ENCODE measurements at places on chromosomes 7 and 10.

DNA sequence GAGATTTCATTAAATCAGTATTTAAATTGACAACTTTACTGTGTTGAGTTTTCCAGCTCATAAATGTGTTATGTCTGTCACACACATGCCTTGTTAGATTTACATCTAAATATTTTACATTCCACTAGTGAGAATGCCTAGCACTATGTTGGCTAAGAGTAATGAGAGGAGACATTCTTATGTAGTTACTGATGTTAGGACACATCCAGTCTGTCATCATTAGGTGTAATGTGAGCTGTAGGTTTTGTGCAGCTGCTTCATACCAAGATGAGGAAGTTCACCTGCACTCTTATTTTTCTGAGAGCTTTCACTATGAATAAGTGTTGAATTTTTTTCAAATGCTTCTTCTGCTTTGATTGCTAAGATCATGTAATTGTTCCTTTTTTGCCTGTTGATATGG lies 218.0 kb upstream of the IGFBP3 start:
- DNase-seq = no peak

GRCh38 chr7:45384499-45384898 lies 189.7 kb upstream of the ADCY1 start:
- DNase-seq = no peak

DNA sequence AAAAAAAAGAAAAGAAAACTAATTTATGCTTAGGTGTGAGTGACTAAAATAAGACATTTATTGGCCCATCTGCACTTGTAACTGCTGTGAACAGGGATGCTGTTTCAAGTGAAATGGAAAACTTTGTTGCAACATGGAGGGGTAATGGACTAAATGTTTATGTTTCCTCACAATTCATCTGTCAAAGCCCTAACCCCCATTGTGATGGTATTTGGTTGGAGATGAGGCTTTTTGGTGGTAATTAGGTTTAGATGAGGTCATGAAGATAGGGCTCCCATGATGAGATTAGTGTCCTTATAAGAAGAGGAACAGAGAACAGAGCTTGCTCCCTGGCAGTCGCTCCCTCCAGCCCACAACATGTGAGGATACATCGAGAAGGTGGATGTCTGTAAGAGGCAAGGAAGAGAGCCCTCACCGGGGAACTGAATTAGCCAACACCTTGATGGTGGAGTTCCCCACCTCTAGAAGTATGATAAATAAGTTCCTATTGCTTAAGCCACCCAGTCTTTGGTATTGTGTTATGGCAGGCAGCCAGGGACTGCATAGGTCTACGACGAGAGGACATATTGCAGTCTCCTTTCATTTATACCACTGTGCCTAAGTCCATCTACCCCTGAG lies 28.6 kb upstream of the VCL start:
- DNase-seq = no peak

DNA sequence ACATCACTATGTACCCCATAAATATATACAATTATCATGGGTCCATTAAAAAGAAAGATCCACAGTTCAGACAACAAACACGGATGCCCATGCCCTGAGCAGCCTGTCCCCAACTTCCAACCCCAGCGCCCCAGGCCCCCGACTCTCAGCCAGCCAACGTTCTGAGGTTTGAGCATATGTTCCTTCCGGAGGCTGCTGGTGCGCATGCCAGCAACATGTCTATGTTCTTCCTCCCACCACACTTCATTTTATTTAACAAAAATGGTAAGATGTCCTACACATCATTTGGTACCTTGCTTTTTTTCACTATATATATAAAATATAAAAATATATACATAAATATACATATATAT lies 250.9 kb downstream of the MAD1L1 start:
- DNase-seq = no peak

GRCh38 chr7:28597284-28597683 lies 185.0 kb downstream of the CREB5 start:
- no peak for DNase-seq

DNA sequence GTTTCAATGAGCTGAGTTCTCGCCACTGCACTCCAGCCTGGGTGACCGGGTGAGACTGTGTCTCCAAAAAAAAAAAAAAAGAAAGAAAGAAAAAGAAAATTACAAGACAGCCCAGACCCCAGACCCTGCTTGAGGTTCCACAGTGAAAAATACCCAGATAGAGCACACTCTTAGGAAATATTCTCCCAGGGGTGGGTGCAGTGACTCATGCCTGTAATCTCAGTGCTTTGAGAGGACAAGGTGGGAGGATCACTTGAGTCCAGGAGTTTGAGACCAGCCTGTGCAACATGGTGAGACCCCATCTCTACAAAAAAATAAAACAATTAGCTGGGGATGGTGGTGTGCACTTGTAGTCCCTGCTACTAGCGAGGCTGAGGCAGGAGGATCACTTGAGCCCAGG lies 41.1 kb upstream of the GTF2IRD1 start:
- no peak for DNase-seq

GRCh38 chr10:132776186-132776585 lies 9.8 kb downstream of the NKX6-2 start:
- DNase-seq = no peak

GRCh38 chr7:75611557-75612178 lies 119.5 kb downstream of the SPDYE5 start:
- DNase-seq = no peak

DNA sequence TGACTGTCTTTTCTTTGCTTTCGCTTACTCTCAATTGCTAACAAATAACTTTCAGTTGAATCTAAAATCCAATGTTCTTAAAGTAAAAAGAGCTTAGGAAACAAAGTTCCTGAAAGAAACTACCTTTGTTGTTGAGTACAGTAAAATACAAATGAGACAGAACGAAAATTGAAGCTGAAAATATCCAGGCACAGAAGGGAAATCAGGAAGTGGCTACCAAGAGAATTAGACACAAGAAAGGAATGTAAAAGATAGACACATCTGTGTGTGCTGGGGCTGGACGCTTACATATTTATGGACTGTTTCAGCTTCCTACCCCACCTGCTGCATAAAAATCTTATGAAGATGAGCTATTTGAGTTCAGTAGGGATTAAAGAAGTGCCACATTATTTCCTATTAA lies 161.7 kb upstream of the PLXDC2 start:
- DNase-seq = no peak

- DNase-seq = no peak
These were observed 295.9 kb downstream of the PTEN start for GRCh38 chr10:88159127-88159829.

DNA sequence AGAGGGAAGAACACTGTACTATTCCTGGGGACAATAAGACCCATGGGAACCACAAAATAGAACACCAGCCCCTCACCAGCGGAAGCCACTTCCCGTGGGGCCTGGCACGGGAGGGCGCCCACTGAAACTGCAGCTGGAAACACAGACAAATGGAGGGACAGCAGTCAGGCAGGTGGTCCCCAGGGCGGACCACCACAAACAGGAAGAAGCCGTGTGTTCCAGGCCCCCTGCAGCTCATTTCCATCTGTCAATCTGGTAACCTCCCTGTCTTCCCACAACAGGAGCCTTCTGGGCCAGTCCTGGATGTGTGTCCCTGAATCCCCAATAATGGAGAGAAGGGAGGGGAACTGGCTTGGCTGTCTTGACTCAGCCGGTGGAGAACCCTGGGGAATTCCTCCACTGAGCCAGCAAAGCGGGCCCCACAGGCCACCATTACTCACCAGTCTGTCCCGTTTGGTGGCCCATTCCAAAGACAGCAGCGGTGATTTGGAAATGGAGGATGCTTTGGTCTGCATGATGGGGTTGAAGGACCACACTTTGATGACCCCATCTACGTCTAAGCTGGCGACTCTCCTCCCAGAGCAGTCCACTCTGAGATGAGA lies 16.7 kb downstream of the WDR91 start:
- DNase-seq = no peak

DNA sequence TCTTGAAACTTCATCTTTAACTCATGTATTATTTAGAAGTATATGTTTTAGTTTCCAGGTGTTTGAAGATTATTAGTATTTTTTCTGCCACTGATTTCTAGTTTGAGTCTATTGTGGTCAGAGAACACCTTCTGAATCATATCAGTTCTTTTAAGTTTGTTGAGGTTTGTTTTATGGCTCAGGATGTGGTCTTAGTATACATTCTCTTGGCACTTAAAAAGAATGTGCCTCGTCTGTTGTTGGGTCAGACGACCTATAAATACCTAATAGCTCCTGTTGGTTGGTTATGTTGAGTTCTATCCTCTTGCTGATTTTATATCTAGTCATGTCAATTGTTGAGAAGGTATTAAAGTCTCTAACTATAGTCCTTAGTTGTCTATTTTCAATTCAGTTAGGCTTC lies 15.9 kb downstream of the TDRD1 start:
- no peak for DNase-seq

GRCh38 chr7:30474893-30475292 lies 3.7 kb downstream of the NOD1 start:
- DNase-seq = no peak

- no peak for DNase-seq
These were observed 67.7 kb upstream of the NEUROD6 start for GRCh38 chr7:31408140-31408729.

- DNase-seq = no peak
These were observed 27.8 kb downstream of the ABI1 start for GRCh38 chr10:26832960-26833359.

DNA sequence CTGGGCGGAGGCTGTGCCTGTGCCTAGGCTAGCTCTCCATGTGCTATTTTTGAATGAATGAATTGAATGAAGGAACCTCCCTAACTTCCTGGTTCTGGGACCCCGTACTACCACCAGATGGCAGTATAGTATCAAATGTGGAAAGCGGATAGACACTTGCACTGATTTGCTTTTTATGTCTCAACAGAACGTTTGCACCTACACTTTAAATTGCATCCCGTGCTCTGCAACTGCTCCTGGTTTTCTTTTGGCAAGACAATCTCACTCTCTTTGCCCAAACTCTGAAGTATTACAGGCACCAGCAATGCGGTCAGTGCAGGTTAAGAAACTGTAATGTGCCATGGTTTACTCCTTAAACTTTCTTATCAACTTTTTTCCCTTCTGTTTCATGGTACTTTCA lies 6.5 kb downstream of the FZD8 start:
- DNase-seq = no peak

DNA sequence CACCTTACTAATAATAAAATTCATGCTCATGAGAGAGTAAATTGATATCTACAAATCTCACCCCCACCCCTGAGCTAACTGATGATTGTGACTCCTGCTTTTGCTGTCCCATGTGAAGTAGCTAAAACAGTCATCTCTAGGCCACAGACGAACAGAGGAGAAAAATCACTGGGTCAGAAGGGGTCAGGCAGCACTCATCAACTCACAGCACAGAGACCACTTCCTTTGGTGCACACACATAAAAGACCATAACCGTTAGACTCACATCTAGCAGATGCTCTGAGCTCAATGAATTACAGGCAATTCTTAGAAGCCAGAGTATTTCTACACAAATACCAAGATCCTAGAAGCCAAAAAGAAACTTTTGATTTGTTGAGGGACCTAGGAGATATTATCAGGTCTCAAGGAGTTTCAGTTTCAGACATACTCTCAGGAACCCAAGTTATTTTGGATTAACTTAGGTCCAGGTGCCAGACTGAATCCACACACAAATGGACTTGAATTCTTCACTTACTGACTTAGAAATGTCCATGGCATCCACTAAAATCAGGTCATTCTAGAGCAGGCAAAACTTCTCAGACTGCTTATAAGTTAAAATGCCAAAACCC lies 65.0 kb upstream of the TES start:
- DNase-seq = no peak

- no peak for DNase-seq
These were observed 11.3 kb downstream of the GRB10 start for GRCh38 chr7:50771120-50772002.

DNA sequence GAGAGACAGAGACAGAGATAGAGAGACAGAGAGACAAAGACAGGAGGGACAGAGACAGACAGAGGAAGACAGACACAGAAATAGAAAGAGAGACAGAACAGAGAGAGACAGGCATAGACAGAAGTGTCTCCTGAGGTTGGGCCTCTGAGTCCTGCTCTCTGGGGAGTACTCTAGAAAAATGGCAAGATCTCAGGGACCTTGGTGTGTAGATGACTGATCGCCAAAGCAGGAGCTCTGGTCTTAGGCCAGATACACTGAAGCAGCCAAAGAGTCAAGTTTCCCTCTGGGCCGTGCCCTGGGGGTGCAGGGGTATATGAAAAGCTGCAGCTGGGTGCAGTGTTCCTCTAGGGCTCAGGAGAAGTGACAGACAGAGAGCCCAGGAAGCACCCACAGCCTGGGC lies 176.6 kb upstream of the TNS3 start:
- DNase-seq = no peak

All from NCI-H1417 treated with DMSO at 0.1 percent for 48 hours (cell line).